Central memory CD4-positive, alpha-beta T cell (primary cell): ENCODE measurements at places on chromosomes 6 and 20.

GRCh38 chr6:99246602-99247001, 102.9 kb downstream of the FAXC start:
- DNase-seq = no peak

GRCh38 chr6:137081997-137082396, 37.2 kb upstream of the IL20RA start:
- no peak for DNase-seq

DNA sequence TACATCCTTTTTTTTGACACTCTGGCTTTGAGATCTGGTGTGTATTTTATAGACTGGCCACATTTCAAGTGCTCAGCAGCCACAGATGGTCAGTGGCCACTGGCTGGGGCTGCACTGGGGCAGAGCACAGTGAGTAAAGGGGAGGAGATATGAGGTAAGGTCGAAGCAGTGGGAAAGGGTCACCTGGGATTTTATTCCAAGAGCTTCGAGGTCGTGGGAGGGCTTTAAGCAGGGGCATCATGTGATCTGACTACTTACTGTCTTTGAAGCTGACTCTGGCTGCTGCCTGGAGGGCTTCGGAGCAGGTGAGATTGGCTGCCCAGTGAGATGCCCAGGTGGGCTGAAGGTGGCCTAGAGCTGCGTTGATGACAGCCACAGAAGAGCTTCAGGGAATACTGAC, 6.7 kb downstream of the C20orf203 start:
- DNase-seq = no peak

GRCh38 chr20:40997116-40997515, 31.5 kb upstream of the TOP1 start:
- no peak for DNase-seq

GRCh38 chr6:32862725-32863124, 8.7 kb downstream of the PSMB9 start:
- DNase-seq = no peak

GRCh38 chr20:53806683-53807401, 213.2 kb upstream of the ZNF217 start:
- DNase-seq = no peak

DNA sequence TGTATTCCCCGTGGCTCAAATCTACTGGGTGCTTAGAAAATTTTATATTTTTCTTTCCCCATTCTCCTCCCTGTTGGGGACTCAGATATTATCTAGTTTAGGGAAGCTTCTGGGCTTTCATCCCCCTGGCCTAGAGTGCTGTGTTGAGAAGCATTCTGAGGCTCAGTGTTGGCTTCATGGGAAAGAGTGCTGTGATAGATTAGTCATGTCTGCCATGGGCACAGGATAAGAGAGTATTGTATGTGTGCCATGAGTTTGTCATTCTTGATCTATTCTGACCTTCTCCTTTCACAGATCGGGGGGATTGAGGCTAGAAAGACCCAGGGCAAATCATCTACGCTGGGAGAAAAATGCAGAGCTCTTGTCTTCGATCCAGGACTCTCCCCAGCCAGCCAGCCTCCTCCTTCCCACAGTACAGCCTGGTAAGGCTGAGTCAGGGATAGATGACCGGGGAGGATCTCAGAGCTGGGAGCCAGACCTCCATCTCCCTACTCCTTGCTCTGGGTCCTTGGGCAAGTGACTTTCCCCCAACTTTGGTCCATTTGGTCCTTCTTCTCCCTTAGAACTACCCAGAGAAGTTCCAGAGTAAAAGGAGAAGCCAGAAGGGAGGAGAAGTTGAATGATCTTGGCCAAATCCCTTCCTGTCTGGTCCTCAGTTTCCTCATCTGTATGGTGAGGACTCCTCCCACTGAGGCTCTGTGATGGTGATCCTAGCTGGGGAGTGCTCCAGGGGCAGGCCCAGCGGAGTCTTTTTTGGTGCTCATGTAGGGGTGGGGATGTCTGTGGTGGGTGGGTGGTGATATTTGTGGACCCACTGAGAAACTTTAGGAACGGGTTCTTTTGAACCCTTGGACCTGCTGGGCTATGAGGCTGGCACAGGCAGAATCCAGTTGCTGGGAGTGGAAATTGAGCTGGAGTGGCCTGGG, 5.0 kb downstream of the SRC start:
- DNase-seq = no peak

DNA sequence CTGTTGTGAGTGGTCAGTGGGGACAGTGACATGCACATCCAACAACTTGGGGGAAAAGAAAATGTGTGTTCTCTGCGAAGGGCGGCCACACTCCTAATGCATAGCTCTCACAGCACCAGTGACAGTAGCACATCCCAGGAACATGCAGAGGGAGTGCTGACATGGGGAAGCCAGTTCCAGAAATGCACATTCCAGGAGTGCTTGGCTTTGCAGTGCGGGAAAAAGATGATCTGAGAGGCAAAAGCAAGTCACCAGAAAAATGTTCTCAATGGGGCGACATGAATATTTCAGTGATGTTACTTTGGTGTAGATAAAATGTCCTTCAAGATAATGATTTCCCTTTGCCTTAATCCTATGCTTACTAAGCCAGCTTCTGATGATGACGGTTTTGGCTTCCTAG, 42.9 kb upstream of the PDE10A start:
- no peak for DNase-seq

DNA sequence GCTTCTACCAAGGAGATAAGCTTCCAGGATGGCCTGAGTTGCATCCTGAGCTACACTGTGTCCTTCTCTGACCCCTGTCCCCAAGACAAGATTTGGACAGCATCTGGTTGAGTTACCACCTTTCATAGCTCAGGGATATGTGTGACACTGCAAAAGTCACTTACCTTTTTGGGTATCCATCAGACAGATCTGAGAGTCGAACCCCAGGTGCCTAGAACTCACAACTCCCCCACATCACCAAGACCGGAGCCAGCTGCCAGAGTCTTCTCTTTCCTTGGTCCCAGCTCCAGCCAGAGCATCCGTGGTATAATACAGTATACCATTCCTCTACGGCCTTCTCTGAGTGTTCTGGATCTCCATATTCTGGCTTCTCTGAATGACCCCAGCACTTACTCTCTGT, 133.0 kb downstream of the CD83 start:
- DNase-seq = no peak

DNA sequence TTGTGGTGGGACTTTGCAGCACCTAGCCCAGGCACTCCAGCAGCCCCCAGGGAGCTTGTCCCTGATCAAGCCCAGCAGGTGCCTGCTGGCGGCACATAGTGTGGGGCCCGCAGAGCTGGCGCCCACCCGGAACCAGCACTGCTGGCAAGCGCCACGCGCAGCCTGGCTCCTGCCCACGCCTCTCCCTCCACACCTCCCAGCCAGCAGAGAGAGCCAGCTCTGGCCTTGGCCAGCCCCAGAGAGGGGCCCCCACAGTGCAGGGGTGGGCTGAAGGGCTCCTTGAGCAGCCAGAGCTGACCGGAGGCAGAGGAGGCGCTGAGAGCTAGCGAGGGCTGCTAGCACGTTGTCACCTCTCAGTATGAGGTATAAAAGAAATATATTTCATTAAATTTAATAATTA, 716.5 kb upstream of the MAP3K7 start:
- no peak for DNase-seq

DNA sequence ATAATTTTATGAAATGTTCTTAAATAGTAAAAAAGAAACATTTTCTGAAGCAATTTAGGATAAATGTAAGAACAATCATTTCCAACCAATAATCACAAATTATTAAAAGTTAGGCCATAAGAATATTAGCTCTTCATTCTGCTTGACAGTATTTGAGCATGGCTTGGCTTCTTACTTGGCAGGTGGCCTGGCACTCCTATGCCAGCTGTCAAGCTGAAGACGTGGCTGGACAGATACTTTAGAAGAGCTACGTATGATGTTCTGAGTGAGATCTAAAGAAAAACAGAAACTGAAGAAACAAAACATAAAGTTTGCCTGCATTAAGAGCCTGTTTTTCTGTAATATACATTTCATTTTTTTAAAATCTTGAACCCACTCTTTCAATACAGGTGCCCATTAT, 438.9 kb downstream of the GRIK2 start:
- no peak for DNase-seq
